T-cell (primary cell): ENCODE measurements at places on chromosomes 2 and 18. TPM values are rescaled to one million over a fixed set of nuclear protein-coding genes. Genes with fewer than 3 reads are reported as not detected.

Gene TTL
- 16.2 TPM for total RNA-seq

Gene SALL3
- 0.09 TPM for total RNA-seq

Gene EVX2
- total RNA-seq, result not detected

Gene UGT1A5
- total RNA-seq, result not detected

Gene SKA1
- 1.4 TPM for total RNA-seq

Gene GKN1
- total RNA-seq, result not detected

Gene GKN2
- total RNA-seq, result not detected

Gene FAM124B
- 1.2 TPM for total RNA-seq

Gene CTAGE1
- total RNA-seq, result not detected

Gene GPAT2
- 3.9 TPM for total RNA-seq

Gene RAB6C
- total RNA-seq, result not detected

Gene MALL
- total RNA-seq, result 0.39 TPM
